Bronchial epithelial cell (primary cell): ENCODE measurements at places on chromosomes 5 and 9. TPM values are rescaled to one million over a fixed set of nuclear protein-coding genes. Genes with fewer than 3 reads are reported as not detected.

GRCh38 chr5:44632344-44632743 is 176.4 kb upstream of the MRPS30 start:
- DNase-seq = no peak

GRCh38 chr5:14200312-14200990 is 57.3 kb downstream of the TRIO start:
- no peak for DNase-seq

DNA sequence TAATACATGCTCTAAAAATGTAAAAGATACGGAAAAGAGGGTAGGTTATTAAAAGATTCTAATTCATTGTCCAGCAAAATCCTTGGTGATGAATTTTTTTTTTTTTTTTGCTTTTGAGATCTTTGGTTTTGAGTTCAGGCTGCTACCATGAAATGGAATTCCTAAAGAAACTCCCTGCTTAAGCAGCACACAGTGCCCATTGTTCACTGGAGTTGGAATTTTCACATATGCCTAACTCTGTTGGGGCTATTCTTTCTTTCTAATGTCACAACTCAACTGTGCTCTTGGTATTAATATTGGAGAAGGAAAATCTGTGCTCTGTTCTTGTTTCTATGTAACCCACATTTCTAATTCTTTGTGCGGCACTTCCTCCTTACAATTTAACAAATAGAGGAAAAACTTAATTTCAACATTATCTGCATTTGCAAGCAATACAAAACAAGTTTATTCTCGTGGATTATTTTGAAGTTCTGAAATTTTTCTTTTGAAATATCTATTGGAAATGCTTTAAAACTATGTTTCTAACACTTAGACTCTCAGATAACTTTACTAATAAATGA is 21.6 kb downstream of the MATR3 start:
- DNase-seq = no peak

DNA sequence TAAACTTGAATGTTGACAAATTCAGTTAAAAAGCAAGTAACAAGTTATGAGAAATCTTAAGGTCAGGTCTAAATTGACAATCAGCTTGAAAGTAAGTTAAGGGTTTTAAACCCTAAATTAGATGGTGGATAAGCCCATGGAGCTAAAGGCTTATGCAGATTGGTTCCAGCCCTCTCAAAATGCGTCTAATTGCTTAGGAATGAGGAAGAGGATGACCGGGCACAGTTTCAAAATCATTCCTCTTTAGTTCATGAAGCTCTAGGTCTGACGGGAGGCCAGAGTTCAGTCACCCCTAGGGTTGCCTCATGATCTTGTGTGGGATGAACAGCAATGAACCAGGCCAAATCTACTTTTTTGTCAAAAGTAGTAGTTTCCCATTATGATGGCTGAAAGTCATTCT is 75.4 kb downstream of the SLC38A9 start:
- peak; percentile 75 for DNase-seq

The TOR1B gene
- total RNA-seq = 20.7 and 27.9 TPM in 2 replicates
